ENCODE measurements at places on chromosomes 6 and 20. TPM values are rescaled to one million over a fixed set of nuclear protein-coding genes. Genes with fewer than 3 reads are reported as not detected.

The PDYN gene
- total RNA-seq: not detected

The C20orf202 gene
- not detected for total RNA-seq

The IPCEF1 gene
- total RNA-seq: not detected

The DEFB115 gene
- not detected for total RNA-seq

The UBE2V1 gene
- total RNA-seq: 146 TPM

The ADIG gene
- not detected for total RNA-seq

The PKIB gene
- total RNA-seq: 0.22 TPM

The BMP2 gene
- total RNA-seq: 41.5 TPM

The GTSF1L gene
- not detected for total RNA-seq

The HLA-DQB2 gene
- total RNA-seq: 0.07 TPM

The PTCRA gene
- total RNA-seq: not detected

The ZFP64 gene
- total RNA-seq: 29.6 TPM

The VSTM2L gene
- not detected for total RNA-seq

The MLIP gene
- 24.1 TPM for total RNA-seq

The CST4 gene
- total RNA-seq: not detected

The DAAM2 gene
- total RNA-seq: under 0.01 TPM

The FOXQ1 gene
- total RNA-seq: under 0.01 TPM

The DOK5 gene
- 10.4 TPM for total RNA-seq

The NOX3 gene
- total RNA-seq: not detected

The GNMT gene
- not detected for total RNA-seq

The CST5 gene
- not detected for total RNA-seq

The FRK gene
- total RNA-seq: 0.07 TPM

The SIRPD gene
- total RNA-seq: not detected

The PPIL6 gene
- 0.27 TPM for total RNA-seq

The NHLRC1 gene
- 2.3 TPM for total RNA-seq

The FHL5 gene
- not detected for total RNA-seq

The RCAN2 gene
- 0.13 TPM for total RNA-seq

The FKBP5 gene
- total RNA-seq: 48.0 TPM

The RAET1G gene
- 0.27 TPM for total RNA-seq

The MMP24 gene
- total RNA-seq: 0.27 TPM

The GPR31 gene
- total RNA-seq: not detected

The BTN3A1 gene
- total RNA-seq: 12.2 TPM

The PCK1 gene
- total RNA-seq: not detected

The NNAT gene
- total RNA-seq: not detected

The IMPG1 gene
- total RNA-seq: not detected

The BHLHE23 gene
- not detected for total RNA-seq

The DDO gene
- total RNA-seq: not detected

The PHF20 gene
- 42.3 TPM for total RNA-seq

The SLC17A1 gene
- not detected for total RNA-seq

The C20orf141 gene
- total RNA-seq: not detected

The LY6G6F gene
- not detected for total RNA-seq

The ANGPT4 gene
- not detected for total RNA-seq

The MYLIP gene
- 22.6 TPM for total RNA-seq

The HLA-DRB5 gene
- total RNA-seq: not detected

The ASIP gene
- total RNA-seq: not detected

The LGSN gene
- total RNA-seq: under 0.01 TPM

The ZNF334 gene
- 0.13 TPM for total RNA-seq

The L3MBTL1 gene
- total RNA-seq: 7.5 TPM

The HRH3 gene
- total RNA-seq: not detected

The SEMG1 gene
- not detected for total RNA-seq

The MATN4 gene
- not detected for total RNA-seq
